ENCODE measurements at places on chromosomes 4 and X.

- DNase-seq: no peak
These were observed 69.4 kb downstream of the NSG1 start for GRCh38 chr4:4456351-4456750.

DNA sequence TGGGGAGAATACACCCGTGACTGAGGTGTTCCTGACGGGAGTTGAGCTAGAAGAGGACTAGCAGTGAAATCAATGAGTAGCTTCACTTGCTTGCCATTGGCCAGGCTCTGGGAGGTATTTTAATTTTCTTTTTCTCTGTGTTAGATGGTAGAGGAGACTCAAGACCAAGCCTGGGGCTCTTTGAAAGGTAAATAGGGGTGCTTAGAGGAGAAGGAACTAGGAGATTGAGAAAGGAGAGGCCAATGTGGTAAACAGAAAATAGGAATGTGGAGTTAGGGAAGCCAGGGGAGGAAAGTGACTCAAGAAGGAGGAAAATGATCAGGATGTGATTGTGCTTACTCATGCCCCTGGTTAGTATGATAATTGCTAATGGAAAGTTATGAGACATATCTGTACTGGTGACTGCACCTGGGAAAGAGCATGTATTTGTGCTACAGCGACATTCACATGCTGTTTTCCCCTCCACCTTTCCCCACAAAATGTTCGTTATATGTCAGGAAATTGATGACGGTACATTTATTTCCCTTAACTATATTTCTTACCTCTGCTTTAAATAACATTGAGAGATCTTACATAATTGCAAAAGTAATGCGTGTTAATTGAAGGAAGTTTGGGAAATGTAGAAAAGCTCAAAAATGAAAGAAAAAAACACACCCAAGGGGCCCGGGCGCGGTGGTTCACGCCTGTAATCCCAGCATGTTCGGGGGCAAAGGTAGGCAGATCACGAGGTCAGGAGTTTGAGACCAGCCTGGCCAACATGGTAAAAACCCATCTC is 16.9 kb upstream of the LRBA start:
- DNase-seq: no peak

- peak; percentile 54 for DNase-seq
These were observed 39.6 kb downstream of the HTRA3 start for GRCh38 chr4:8308856-8309771.

- no peak for DNase-seq
These were observed 482.8 kb downstream of the STIM2 start for GRCh38 chr4:27343411-27343810.

- no peak for DNase-seq
These were observed 29.7 kb upstream of the TXK start for GRCh38 chr4:48163746-48164145.

GRCh38 chrX:28586981-28587551 is at the start of gene IL1RAPL1:
Gene IL1RAPL1, plus strand, starts transcription at chrX:28587446.
- DNase-seq: no peak

DNA sequence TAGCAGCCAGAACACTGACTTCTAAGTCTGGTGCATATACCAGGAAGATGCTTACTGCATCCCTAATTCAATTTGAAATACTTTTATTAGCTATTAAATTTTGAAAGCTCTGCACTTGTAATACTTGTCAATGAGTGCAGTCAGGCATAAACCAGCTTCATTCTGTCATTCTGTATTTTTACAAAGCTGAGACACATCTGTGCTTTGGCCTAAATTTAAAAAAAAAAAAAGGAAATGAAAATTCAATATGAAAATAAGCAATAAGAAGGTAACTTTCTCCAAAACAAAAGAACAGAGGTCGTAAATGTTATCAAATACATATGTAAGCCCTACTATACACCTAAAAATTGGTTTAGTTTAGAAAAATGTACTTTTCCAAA is 7.0 kb downstream of the SMIM14 start:
- no peak for DNase-seq

- DNase-seq: no peak
These were observed 3.7 kb downstream of the DOCK11 start for GRCh38 chrX:118499295-118499694.

DNA sequence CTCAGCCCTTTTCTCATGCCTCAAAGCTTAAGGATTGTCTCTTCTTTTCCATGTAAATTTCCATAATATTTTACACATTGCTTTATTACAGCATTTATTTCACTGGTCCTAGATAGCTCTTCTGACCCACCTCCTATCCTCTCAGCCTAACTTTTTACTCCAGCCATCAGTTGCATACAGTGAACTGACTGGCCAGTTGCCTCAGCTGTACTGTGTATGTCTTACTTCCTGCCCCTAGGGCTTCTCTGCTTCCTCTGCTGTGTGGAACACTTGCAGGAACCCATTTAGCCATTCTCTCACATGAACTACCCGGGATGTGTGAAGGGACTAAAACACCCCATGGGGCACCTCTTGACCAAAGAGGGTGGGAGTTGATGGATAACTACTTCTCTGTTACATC is 18.0 kb downstream of the C4orf33 start:
- no peak for DNase-seq

All from breast epithelium (tissue), 4 donors.